Pulmonary artery endothelial cell (primary cell): ENCODE measurements at places on chromosomes 2 and 18.

DNA sequence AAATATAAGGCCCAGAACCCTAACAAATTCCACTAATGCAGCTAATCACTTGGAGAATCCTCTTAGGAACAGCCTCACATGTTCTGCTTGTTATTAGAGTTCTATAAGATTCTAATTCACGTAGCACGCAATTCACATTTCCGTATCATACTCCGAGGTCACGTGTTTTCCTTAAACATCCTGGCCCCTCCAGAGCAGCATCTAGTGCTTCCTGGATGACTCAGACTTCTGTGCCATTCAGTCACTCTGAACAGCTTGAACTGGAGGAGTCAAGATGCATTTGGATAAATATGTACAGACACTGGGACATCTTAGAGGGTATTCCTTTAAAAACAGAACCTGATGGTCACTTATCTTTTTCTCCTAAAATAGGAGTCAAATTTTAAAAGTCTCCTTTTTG, 156.5 kb downstream of the MYO5B start:
- peak; percentile 41 for DNase-seq

GRCh38 chr2:27049422-27050280, 1.8 kb upstream of the AGBL5 start:
- no peak for DNase-seq

GRCh38 chr2:72926368-72926767, 9.0 kb downstream of the EMX1 start:
- DNase-seq: no peak

- DNase-seq: no peak
Observed at GRCh38 chr18:76396792-76397191, 98.2 kb downstream of the ZNF516 start.

GRCh38 chr18:12768625-12769024, 65.8 kb downstream of the PSMG2 start:
- DNase-seq: no peak

DNA sequence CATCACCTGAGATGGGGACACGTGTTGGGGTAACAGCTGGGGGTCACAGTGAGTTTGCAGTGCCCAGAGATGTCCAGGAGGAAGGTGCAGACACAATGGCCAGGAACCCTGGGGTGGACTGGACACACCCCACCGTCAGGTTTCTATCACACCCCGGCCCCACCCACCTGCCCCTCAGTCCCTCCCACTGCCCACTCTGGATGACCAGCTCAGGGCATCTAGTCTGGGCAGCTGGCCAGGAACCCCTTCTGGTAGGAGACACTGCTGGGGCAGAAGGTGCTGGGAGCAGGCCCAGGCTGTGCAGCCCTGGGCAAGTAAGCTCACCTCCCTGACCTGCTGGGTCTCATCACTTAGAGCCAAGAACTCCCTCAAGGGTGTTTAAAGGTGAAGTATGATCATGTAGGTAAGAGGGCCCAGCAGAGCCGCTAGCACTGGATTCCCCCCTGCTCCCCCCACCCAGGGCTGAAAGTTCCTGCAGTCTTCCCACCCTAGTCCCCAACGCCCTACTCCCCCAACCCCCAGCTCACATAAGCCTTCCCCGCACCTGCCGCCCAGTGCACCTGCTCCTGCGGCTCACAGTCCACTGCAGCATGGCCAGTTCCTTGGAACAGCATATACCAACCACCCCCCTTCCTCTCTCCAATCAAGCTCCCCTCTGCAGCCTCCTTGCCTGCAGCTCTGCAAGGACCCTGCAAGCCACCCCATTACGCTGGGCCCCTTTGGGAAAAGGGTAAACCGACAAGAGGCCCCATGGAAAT, 17.3 kb downstream of the BIN1 start:
- DNase-seq: no peak

GRCh38 chr2:64354857-64355680, 98.9 kb upstream of the LGALSL start:
- no peak for DNase-seq

DNA sequence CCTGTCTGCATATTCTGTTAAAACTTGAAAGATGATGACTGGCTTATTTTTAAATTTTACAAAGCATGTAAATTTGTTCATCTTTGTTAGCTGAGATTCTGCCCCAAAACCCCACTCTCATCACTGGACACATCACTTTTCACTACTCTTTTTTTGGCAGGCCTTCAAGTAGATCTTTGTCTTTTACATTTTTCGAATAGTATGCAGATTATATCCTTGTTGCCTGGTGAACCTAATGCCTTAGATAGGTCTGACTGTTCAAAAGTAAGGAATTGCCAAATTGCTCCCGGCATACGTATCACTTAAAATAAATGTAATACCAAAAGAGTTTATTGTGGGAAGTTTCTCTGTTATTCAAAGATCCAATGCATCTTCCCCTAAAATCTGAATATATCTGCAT, 303.3 kb downstream of the XIRP2 start:
- DNase-seq: no peak

- DNase-seq: no peak
Observed at GRCh38 chr2:26970928-26971627, 641 bp downstream of the MAPRE3 start.

GRCh38 chr2:30871980-30872789, 64.9 kb upstream of the CAPN13 start:
- DNase-seq: no peak

GRCh38 chr2:1742681-1743395, 1.5 kb downstream of the PXDN start:
- peak; percentile 71 for DNase-seq

DNA sequence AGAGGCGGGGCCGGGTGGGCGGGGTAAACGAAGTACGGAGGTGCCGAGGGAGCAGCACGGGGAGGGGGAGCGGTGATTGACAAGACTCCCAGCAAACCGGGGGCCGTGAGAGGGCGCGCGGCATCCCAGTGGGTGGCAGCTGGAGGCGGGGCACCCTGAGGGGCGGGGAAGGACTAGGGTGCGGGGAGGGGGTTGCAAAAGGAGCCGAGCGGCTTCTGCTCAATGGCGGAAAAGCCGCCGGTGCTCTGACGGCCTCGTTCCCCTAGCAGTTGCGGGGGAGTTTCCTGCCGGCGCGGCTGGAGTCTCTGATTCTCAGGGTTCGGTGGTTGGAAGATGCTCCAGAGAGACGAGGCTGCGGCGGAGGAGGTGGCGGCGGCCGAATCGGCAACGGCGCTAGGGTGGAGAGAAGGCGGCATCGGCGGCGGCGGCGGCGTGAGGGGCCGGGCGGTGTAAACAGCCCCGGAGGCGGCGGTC, at the start of gene PPM1B:
TSS of gene PPM1B (plus strand) at position 195 of the 474 bp plus-strand sequence. CDS start 32,325 bp downstream, outside the sequence.
- no peak for DNase-seq

GRCh38 chr2:177296040-177296439, 31.5 kb upstream of the NFE2L2 start:
- DNase-seq: no peak

DNA sequence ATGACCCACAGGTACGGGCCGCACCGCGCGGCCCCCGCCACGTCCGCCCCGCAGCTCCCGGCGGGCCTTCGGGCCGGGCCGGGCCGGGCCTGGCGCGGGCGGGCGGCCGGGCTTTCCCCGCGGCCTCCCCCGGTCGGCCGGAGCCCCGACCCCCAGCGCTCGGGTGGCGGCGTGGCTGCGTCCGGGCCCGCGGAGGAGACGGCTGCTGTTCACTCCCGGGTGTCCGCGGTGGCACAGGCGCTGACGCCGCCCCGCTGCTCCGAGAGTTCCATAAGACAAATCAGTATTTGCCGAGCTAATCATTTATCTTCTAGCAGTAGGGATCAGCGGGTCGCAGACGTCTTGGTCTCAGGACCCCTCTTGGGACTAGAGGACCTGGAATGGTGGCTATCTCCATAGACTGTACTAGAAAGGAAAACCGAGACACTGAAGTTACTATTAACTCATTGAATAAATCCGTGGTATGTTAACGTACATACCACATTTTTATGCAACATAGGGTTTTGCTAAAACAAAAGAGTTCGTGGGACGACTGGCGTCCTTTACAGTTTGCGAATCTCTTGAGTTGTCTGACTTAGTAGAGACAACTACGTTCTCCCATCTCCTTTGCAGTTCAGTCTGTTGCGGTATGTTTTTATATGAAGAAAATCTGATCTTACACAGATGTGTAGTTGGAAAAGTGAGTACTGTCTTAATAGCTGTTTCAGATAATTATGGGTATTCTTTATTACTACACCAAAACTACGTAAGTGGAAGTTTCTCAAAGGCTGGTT, 500 bp downstream of the LIMS1 start:
- DNase-seq: no peak

DNA sequence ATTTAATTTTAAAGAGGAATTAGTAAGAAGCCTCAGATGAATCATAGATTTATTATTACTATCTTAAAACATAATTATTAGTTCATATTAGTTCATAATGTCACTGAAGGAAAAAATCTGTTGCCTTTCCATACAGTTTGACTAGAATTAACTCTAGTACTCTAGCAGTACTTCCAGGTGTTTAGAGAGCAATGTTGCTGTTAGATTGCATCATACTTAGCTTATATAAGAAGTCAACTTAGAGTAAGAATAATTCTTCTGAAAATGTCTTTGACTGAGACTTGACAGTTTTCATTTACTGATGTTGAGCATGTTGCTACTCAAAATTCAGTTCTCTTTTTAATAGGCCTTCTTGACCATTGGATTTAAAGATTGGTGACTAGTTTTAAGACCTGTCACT, 4.7 kb downstream of the RAB3GAP1 start:
- no peak for DNase-seq

GRCh38 chr18:59674903-59675270, 22.3 kb downstream of the CCBE1 start:
- no peak for DNase-seq

DNA sequence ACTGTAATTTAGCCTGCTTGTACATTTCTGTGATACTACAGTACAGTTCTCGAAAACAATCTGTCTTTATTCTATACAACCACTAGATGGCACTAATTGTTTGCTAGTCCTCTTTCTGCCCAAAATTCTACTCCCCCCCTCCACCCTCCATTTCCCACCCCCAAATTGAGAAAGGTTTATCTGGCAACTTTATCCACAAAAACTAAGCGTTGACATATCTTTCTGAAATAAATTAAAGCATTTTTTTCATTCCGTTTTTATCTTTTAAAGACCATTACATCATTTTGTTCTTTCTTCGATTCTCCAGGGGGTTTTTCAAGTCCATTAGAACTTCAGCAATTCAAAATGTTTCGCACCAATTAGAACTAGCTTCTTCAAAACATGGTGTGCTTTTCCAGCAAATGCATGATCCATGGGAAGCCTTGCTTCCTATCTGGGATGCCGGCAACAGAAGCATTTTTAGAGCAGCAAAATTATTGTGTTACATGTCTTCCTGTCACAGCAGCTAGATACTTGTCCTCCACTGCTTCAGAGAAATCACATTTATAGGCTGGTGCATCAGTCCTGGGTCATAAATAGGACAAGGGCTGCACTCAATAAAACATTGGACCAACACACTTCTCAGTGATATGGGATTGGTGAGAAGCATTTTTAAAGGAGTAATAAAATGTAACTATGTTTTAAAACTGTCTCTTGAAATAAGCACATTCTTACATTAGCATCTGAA, 241.3 kb downstream of the PAX3 start:
- no peak for DNase-seq

DNA sequence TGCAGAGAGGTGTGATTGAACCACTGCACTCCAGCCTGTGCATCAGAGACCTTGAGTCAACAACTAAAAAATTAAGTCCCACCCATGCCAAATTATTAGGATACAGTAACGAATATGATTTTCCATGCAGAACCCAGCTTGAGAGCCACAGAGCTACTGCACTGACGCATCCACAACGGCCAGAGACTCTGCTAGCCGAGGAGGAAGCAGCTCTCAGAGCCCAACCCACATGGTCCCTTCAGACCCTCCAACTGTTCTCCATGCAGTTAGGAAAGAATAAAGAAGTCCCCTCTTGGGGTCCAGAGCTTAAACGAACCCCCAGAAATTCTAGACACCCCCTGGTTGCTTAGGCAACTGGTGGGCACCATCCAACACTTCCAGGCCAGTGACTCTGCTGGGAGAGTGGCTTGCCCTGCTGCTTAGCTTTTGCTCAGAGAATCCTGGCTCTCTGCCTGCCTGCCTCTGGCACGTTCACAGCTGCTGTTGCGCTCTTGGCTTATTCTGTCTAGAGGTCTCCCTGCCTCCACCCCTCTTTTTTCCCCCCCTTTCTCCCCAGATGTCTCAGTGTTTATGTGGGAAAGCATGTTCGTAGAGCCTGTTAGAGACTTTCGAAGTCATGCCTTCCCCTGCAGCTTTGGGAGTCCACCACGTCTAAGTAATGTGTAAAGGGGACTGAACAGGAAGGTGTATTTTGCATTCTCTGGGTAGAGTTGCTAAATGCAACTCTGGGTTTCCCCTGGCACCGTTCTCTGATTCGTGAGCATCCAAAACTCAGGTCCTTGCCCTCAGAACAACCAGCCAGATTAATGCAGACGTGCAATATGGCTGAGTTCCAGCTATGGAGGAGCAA, 26.0 kb upstream of the SP3 start:
- DNase-seq: no peak

GRCh38 chr2:96591494-96591893, 46.6 kb downstream of the KANSL3 start:
- DNase-seq: no peak

DNA sequence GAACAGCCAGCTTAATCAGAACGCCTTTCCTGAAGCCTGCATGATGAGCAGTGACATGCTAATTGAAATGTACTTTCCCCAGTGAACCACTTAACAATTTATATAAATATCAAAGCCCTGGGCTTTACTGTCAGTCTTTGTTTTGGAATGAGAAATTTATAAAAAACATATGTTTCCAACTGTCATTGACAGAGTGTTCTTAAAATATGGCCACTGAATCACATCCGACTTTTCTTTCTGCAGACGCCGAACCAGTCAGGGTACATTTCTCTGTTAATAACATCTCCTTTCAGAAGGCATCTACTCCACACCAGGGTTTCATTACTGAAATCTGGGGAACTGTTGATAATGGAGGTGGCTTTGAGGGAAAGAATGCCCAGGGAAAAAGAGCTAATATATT, 343.7 kb downstream of the INSIG2 start:
- no peak for DNase-seq

- no peak for DNase-seq
Observed at GRCh38 chr2:42135381-42136312, 33.5 kb upstream of the EML4 start.

DNA sequence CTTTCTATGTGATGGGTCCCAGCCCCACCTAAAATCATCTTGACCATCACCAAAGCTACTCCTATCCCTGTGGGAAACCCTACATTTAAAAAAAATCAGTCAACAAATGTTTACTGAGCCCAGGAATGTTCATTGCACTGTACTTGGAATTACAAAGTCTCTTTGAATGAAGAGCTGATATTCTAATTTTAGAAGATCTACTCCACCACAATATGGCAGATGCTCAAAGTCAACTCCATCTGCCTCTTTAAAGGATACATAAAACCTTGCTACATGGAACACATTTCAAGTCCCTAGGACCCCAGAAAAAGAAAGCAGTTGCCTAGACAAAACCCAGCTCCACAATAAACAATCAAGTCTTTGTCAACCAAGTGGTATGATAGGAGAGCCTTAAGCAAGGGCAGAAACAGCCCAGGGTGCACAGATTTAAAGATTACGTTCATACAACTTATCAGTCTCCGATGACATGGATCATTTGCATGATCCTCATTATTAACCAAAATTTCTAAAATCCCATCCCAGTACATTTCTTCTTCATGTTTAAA, 234.3 kb upstream of the ACVR2A start:
- DNase-seq: no peak

GRCh38 chr18:54130177-54130576, 94.3 kb downstream of the MBD2 start:
- DNase-seq: no peak
